ENCODE measurements at places on chromosomes 3 and 15.

DNA sequence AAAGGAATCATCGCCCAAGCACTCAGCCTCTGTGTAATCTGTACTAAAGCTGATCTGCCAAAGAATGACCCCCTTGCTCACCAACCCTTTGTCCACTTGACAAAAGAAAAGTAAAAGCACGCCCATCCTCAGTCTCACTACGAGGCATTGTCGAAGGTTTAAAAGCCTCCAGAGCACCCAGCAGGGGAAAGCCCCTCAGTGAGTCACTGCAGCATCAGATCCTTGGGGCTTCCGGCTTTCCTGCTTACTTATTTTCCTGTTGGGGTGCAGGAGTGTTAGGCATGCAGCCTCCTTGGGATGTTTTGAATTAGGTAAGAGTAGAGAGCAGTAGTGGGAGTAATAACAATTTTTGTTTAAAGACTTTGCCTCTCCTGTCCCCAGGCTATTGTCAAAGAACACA, 216.1 kb downstream of the MTHFS start:
- H3K27ac ChIP-seq, result no peak overlapping the region
- no peaks in the 10 kb centered on the region for H3K36me3 ChIP-seq
- H3K4me3 ChIP-seq, result no peak overlapping the region
- H3K4me1 ChIP-seq, result peaks cover 7% of the 10 kb centered on the region
- DNase-seq, result no peak

- no peak for DNase-seq
- H3K27ac ChIP-seq, result no peak overlapping the region
- H3K4me1 ChIP-seq, result peaks cover 5% of the 10 kb centered on the region
- H3K4me3 ChIP-seq, result no peak overlapping the region
- no peaks in the 10 kb centered on the region for H3K36me3 ChIP-seq
Observed at GRCh38 chr15:89746386-89746780, 4.7 kb downstream of the MESP1 start.

DNA sequence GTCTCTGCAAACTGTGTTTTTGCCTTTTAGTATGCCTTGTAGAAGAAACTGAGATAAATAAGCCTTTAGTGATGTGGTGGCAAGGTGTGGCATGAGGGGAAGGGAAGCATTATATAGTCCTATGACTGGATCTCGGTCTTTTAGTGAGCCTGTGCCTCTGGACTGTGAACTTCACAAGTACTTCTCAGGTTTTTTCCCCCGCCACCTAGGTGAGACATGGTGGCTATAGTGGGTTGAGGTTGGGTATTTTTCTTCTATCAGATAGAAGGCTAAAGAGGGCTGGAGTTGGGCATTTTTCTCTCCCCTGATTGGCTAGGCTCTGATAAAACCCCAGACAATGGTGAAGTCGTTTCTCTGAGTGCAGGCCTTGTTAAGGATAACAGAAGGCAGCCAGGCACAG, 38.7 kb upstream of the ZFAND6 start:
- H3K27ac ChIP-seq, result no peak overlapping the region
- no peak overlapping the region for H3K4me3 ChIP-seq
- DNase-seq, result no peak

GRCh38 chr3:11536132-11536935, 107.4 kb downstream of the VGLL4 start:
- H3K4me3 ChIP-seq, result no peak overlapping the region
- no peaks in the 10 kb centered on the region for H3K4me1 ChIP-seq
- peaks cover 2% of the 10 kb centered on the region for H3K36me3 ChIP-seq
- H3K27me3 ChIP-seq, result no peaks in the 10 kb centered on the region
- no peak overlapping the region for H3K27ac ChIP-seq

DNA sequence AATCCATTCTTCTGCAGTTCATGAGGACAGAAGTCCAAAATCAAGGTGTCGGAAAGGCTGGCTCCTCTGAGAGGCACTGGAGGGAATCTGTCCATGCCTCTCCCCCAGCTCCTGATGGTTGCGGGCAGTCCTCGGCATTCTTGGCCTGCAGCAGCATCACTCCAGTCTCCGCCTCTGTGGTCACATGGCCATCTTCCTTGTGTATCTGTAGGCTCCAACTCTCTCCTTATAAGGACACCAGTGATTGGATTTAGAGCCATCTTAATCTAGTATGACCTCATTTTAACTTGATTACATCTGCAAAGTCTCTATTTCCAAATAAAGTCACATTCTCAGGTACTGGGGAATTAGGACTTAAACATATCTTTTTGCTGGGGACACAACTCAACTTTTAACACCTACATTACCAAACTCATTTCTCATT, 56.0 kb upstream of the FLNB start:
- peaks cover 8% of the 10 kb centered on the region for H3K4me1 ChIP-seq
- H3K36me3 ChIP-seq, result no peaks in the 10 kb centered on the region
- H3K27ac ChIP-seq, result no peak overlapping the region

GRCh38 chr3:53531749-53532148, 37.3 kb downstream of the CACNA1D start:
- no peak overlapping the region for H3K4me3 ChIP-seq
- no peaks in the 10 kb centered on the region for H3K36me3 ChIP-seq
- peaks cover 9% of the 10 kb centered on the region for H3K27me3 ChIP-seq

DNA sequence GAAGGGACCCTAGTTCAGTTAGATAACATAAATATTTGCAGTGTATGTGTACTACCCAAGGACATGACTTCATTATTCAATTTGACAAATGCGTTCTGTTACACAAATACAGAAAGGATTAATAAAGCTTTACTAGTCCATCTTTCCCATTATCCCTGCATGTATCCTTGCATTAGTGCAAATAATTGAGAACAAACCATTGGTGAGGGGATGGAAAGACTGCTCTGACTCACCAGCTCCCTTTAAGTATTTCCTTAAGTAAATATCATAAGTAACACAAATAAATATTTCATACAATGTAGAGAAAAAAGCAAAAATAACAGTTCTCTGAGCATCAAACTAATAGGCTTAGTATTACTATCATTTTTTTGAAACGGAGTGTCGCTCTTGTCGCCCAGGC, 1.9 kb upstream of the GPD1L start:
- no peak for DNase-seq
- peaks cover 21% of the 10 kb centered on the region for H3K4me1 ChIP-seq
- no peak overlapping the region for H3K27ac ChIP-seq
- H3K4me3 ChIP-seq, result no peak overlapping the region
- no peaks in the 10 kb centered on the region for H3K36me3 ChIP-seq
- H3K27me3 ChIP-seq, result no peaks in the 10 kb centered on the region

GRCh38 chr3:101142160-101142559, 148.9 kb upstream of the ABI3BP start:
- DNase-seq, result no peak
- H3K36me3 ChIP-seq, result no peaks in the 10 kb centered on the region
- peaks cover 5% of the 10 kb centered on the region for H3K4me1 ChIP-seq
- no peak overlapping the region for H3K27ac ChIP-seq
- H3K27me3 ChIP-seq, result peaks cover 4% of the 10 kb centered on the region

DNA sequence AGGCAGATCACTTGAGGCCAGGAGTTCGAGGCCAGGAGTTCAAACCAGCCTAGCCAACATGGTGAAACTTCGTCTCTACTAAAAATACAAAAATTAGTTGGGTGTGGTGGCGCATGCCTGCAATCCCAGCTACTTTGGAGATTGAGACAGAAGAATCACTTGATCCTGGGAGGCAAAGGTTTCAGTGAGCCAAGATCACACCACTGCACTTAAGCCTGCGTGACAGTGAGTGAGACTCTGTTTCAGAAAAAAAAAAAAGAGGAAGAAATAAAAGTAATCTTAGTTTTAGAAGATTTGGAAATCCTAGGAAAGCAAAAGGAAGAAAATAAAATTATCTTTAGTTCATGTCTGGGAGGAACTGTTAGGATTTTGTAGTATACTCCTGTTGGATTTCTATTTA, 77.2 kb downstream of the IL12A start:
- no peak for DNase-seq
- peaks cover 4% of the 10 kb centered on the region for H3K4me1 ChIP-seq
- H3K4me3 ChIP-seq, result no peak overlapping the region
- no peaks in the 10 kb centered on the region for H3K27me3 ChIP-seq

DNA sequence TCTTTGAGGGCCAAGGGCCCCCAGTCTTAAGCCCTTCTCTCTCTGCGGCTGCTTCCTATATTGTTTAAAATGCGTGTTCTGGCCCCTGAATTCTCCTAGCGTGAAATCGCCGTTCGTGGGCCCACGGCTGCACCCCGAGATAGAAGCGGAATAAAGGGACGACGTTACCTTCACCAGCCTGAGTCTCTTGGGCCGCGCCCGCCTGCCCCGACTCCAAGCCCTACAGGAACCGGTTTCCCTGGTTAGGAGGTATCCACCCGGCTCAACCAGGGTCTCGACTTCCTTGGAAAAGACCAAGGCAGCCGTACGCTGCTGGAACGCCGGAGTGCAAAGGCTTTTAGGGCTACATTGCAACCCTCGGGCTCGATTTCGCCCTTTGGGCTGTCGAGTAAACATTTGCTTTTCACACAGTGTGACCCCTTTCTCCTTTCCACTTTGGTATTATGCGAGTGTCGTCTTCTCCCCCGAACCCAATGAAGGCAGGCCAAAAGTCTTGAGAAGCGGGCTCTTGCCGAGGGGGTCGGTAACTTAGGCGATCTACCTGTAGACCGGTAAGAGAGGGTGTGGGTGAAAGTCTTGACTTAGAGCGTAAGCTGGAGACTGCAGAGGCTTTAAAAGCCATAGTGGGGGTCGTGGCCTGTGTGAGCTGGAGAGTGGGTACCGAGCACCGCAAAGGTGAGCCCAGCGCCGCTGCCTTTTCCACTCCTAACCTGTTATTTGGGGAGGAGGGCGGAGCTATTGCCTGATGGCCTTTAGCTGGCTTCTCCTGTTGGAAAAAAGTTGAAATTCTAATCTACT, 2.0 kb downstream of the TRIM71 start:
- no peak overlapping the region for H3K4me3 ChIP-seq
- H3K4me1 ChIP-seq, result peaks cover 20% of the 10 kb centered on the region
- peaks cover 53% of the 10 kb centered on the region for H3K27me3 ChIP-seq
- no peak overlapping the region for H3K27ac ChIP-seq
- no peak for DNase-seq

DNA sequence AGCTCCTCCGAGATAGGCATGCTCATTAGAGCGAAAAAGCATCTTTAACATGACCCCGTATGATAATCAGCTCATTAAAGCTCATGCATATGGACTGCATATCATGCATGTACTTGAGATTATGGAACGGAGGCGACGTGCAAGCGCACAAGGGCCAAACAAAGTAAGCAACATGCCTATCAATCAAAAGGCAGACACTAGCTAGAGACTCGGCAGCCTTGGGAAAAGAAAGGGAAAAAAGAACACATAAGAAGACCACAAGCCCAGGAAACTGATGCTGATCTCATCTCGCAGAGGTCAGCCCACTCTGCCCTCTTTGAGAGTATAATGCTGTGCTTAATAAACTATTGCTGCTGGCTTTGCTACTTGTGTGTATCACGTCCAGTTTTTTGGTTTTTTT, 2.6 kb upstream of the ACOX2 start:
- no peak overlapping the region for H3K27ac ChIP-seq
- DNase-seq, result no peak
- no peaks in the 10 kb centered on the region for H3K36me3 ChIP-seq

GRCh38 chr3:172249039-172249438, 199.2 kb downstream of the GHSR start:
- peaks cover 11% of the 10 kb centered on the region for H3K4me1 ChIP-seq
- H3K27ac ChIP-seq, result no peak overlapping the region
- peaks cover 14% of the 10 kb centered on the region for H3K36me3 ChIP-seq
- H3K27me3 ChIP-seq, result no peaks in the 10 kb centered on the region
- DNase-seq, result no peak
- no peak overlapping the region for H3K4me3 ChIP-seq

- H3K27me3 ChIP-seq, result no peaks in the 10 kb centered on the region
- no peak for DNase-seq
- H3K4me1 ChIP-seq, result peaks cover 49% of the 10 kb centered on the region
- H3K4me3 ChIP-seq, result no peak overlapping the region
- peaks cover 4% of the 10 kb centered on the region for H3K36me3 ChIP-seq
Observed at GRCh38 chr15:91872356-91873137, 19.0 kb downstream of the SLCO3A1 start.

GRCh38 chr3:136070334-136070733, 104.8 kb downstream of the PPP2R3A start:
- H3K36me3 ChIP-seq, result no peaks in the 10 kb centered on the region
- no peak overlapping the region for H3K4me3 ChIP-seq
- peaks cover 4% of the 10 kb centered on the region for H3K4me1 ChIP-seq
- DNase-seq, result no peak
- no peak overlapping the region for H3K27ac ChIP-seq
- peaks cover 4% of the 10 kb centered on the region for H3K27me3 ChIP-seq

DNA sequence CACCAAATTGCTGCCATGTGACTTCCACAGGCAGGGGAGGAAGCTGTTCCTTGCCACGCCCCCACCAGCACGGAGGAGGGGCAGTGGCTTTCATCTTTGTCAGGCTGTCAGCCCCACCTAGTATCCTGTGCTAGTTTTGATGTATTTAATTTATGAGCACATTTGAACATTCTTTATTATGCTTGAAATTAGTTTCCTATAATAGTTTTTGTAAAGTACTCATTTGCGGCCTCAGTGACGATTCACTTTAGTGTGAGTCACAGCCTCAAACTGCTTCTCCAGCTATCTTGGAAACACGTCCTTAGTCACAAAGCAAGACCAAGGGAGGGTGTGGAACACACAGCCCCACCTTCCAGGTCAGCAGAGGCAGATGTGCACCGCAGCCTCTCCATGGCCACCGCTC, 239.9 kb upstream of the ATP10A start:
- H3K27me3 ChIP-seq, result peaks cover 3% of the 10 kb centered on the region
- no peak overlapping the region for H3K4me3 ChIP-seq
- DNase-seq, result no peak
- H3K36me3 ChIP-seq, result no peaks in the 10 kb centered on the region
- H3K4me1 ChIP-seq, result peaks cover 3% of the 10 kb centered on the region

DNA sequence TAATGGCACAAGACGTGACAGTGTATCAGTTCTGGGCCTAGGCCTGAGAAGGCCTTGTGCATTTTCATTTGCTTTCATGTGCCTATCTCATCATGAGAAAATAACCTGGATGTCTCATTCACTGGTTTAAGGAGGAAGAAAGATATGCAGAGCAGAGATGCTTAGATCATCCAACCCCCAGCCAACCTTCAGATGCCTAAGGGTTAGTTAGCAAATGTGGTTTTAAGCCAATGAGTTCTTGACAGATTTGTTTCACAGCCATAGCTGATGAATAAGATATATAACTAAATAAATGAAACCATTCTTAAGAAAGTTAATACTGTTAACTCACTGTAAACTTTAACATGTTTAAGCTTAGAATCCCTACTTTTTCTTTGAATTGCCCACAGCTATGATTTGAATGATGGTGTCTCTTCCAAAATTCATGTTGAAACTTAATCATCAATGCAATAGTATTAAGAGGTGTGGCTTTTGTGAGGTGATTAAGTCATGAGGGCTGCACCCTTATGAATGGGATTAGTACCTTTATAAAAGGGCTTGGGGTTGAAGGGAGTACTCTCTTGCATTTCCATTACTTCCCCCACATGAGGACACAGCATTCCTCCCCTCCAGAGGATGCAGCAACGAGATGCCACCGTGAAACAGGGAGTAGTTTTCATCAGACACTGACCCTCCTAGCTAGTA, 324.6 kb upstream of the TBC1D5 start:
- H3K27me3 ChIP-seq, result no peaks in the 10 kb centered on the region
- H3K4me1 ChIP-seq, result no peaks in the 10 kb centered on the region
- DNase-seq, result no peak
- no peak overlapping the region for H3K27ac ChIP-seq
- no peaks in the 10 kb centered on the region for H3K36me3 ChIP-seq
- H3K4me3 ChIP-seq, result no peak overlapping the region
